ENCODE measurements at places on chromosomes 1 and 21.

DNA sequence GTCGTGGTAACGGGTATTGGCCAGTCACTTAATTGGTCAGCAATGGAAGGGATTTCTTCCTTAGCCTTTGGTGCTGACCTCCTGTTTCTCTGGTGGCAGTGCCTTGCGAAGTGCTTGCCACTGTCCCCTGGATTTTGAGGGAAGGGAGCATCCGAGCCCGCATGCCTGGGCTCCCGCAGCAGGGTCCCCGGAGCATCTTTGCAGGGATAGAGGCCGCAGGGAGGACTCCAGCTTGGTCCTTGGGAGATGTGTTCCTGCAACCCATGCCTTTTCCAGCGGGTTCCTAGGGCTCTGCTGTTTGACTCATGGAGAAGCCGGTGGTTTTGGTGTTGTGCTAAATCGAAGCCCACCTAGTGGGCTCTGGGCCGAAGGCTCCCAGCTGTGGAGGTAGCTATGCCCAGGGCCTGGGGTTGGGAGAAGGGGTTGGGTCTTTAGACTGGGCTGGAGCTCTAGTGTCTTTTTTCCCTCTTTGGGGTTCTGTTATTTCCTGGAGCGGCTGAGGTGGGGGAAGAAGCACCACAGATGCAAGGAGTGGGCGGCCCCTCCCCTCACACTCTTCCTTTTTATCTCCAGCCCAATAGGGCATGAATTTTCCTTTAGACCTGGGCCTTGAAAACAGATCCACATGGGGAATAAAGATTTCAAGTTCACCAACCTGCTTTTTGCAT lies 39.0 kb downstream of the PIK3CD start:
- DNase-seq = peak; percentile 22

- peak; percentile 82 for DNase-seq
Measured at GRCh38 chr1:27300341-27301051, 21.5 kb upstream of the TMEM222 start.

DNA sequence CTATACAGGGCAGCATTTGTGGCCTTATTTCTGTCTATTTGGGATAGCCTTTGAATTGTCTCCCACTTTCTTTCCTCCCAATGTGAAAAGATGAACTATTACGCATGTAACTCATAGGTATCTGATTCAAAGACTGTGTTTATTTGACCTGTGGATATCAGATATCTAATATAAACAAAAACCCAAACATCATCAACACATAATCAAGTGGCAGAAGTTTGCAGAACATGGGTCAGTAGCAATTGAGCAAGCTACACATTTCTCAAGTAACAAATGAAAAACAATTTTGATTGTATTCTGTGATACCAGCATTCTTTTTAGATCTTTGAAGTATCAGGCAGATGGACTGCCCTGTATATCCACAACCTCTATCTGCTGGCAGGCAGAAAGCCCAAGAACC lies 490.5 kb upstream of the ADGRL2 start:
- no peak for DNase-seq

DNA sequence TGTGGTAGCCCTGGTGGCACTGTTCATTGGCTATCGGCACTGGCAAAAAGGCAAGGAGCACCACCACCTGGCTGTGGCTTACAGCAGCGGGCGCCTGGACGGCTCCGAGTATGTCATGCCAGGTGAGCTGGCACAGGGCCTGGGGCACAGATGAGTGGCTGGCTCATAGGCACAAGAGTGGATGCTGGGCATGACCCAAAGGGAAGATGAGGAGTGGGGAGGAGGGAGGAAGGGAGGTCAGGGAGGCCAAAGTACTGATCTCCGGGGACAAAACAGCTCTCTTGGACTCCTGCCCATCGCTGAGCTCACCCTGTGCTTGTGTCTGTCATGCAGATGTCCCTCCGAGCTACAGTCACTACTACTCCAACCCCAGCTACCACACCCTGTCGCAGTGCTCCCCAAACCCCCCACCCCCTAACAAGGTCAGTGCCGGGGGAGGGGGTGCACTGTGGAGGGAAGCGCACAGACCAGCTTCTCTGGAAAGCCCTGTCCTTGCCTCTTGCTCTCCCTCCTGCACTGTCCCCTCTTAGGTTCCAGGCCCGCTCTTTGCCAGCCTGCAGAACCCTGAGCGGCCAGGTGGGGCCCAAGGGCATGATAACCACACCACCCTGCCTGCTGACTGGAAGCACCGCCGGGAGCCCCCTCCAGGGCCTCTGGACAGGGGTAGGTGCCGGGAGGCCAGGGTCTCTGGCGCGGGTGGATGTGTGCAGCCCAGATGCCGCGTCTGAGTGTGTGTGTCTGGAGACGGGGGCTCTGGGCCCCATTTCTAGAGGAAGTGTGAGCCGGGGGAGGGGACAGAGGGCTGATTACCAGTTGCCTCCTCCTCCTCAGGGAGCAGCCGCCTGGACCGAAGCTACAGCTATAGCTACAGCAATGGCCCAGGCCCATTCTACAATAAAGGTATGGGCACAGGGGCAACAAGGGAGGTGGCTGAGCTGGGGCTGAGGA lies 7.3 kb upstream of the LRRC71 start:
- DNase-seq = no peak

DNA sequence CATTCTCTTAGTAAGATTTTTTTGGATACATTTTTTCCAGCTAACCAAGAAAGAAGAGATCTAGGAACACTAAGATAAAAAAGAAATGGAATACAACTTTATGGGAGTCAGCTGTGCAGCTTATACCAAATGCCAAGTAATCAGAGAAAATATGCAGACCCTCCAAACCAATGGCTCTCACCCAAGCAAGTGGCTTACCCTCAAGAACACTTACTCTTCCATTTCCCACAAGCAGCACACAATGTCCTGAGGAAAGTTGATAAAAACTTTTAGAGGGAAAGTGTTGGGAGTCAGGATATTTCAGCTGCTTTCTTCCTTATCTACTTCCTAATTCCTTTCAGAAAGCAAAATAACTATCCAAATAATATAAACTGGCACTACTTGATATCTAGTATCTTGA lies 631.8 kb downstream of the RWDD3 start:
- no peak for DNase-seq

- no peak for DNase-seq
Measured at GRCh38 chr1:109312246-109312645, 5.4 kb upstream of the MYBPHL start.

DNA sequence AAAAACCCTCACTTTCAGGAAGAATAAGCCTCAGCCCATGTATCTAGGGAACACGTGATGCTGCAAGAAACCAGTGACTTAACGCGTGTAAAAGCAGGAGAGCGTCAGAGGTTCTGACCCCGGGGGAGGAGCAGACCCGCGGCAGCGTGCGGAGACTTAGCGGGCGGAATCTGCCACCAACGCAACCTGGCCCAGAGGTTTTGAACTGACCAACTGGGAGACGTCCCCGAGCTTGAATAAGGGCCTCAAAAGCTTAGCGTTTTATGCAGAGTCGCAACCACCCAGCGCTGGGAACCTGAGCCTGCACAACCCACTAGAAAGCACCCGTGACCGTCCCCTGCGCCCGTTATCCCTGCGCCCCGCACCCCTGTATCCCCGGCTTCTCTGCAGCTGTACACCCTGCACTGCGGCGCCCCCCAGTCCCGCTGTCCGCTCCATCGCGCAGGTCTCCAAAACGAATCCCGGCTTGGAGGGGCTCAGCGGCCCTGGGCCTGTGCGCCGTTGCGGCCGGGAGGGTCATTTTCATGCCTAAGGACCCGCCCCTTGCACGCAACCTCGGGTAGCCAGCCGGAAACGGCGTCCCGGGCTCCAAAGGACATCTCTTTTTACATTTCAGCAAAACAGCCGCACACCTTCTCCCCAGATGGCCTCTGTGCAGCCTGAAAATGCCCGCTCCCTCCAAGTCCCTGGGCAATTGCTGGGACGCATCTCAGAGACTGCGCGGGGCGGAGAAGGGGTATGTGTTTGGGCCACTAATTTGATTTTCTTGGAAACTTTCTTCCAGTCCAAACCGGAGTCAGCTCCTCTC lies 29.4 kb upstream of the TRIM17 start:
- no peak for DNase-seq

- DNase-seq = no peak
Measured at GRCh38 chr21:28794371-28794851, 198.3 kb downstream of the LTN1 start.

GRCh38 chr1:202561726-202562443 lies 148.4 kb downstream of the SYT2 start:
- no peak for DNase-seq

DNA sequence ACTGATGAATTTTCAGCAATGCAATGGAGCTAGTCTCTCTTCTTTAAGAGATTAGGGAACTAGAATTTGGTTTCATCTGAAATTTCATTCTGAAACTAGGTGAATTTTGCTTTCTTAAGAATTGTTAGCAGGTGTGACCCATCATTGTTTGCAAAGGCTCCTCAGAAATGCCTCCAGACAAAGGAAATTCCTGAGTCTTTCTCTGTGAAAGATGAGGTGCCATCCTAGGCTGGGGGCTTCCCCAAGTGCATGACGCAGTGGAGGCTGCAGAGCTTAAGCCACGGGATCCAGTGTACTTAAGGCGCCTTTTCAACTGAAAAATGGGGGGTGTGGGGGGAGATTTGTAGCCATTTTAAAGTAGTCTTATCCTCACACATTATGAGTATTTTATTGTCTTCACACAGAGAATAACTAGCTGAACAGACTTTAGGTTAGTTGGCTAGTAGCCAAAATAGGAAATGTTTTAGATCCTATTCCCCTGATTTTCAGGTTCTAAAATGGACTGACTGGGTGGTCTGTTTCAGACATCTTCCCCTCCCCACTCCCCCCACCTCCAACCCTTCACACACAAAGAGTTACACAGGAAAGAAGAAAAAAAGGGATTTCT lies 202.0 kb downstream of the NFIA start:
- no peak for DNase-seq

DNA sequence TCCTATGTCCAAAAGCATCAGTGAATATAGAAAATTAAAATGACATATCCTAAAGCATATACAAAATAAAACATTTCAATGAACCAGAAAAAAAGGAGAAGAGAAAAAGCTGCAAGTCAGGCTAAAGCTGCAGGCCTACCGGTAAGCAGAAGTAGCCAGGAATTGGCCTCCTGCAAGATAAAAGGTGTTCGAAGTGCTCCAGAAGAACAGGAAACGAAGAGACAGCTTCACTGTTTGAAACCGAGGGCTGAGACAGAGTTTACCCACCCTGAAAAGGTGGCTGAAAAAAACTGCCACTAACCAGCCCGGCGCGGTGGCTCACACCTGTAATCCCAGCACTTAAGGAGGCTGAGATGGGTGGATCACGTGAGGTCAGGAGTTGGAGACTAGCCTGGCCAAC lies 37.4 kb downstream of the NSL1 start:
- no peak for DNase-seq

- no peak for DNase-seq
Measured at GRCh38 chr1:71804140-71804539, 478.2 kb downstream of the NEGR1 start.

DNA sequence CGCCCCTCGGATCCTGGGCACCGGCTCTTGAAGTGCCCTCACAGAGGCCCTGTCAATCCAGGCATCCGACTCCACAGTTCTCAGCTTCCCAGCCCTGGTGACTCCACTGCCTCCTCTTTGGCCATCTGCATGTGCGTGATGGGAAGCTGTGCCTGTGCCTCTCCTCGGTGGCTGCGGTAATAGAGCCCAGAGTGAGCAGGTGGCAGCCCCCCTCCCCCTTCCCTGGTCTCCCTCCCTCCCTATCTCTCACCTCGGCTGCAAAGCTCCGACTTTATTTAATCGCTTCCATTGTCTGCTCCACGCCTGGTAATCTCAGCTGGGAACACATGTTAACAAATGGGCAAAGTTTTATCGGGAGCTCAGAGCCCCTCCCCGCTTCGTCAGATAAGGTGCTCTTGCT lies 91.9 kb downstream of the IGSF21 start:
- peak; percentile 66 for DNase-seq

DNA sequence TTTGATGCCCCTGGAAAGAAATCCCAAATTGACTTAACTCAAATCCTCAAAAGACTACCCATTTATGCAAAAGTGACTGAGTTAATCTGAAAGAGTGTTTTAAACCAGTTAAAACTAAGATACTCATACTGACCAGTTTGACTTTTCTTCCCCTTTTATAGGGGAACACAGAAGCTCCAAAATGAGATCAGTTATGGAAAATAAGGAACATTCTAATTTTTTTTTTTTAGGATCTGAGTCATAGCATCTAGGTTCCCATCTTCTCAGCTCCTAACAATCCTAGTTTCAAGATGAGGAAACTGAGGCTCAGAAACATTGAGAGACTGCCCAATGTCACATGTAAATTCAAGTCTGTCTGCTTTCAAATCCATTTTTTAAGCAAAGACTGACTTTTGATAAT lies 231.1 kb upstream of the RUNX1 start:
- DNase-seq = no peak

DNA sequence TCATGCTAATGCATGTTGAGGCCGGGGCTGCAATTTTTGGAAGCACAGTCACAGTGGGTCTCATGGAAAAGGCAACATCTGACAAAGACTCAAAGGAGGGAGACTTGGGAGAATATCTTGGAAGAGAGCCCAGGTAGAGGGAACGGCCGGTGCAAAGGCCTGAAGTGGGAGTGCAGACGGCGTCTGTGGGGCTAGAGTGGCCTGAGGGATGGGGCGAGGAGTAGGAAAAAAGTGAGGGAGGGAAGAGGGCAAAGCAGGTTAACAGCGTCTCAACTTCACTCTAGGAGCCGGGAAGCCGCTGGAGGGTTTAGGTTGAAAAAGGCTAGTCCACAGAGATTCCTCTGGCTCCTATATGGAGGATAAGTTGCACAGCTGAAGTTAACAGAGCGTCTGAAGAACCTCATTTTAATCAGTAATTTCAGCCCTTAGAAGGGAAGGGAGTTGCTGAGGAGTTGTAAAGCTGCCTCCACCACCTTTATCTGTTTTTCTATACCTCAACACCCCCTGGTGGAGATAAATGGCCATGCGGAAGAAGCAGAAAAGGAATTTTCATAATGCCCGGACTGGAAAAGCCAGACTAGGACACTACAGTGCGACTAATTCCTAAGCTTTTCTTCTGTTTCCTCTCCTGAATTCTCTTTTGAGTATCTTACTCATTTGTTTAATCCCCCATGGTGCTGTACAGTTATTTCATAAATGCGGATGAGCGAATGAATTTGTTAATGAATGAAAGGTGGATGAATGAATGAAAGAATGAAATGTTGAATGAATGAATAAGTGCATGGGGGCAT lies 78.7 kb upstream of the ZNF281 start:
- DNase-seq = peak; percentile 59

DNA sequence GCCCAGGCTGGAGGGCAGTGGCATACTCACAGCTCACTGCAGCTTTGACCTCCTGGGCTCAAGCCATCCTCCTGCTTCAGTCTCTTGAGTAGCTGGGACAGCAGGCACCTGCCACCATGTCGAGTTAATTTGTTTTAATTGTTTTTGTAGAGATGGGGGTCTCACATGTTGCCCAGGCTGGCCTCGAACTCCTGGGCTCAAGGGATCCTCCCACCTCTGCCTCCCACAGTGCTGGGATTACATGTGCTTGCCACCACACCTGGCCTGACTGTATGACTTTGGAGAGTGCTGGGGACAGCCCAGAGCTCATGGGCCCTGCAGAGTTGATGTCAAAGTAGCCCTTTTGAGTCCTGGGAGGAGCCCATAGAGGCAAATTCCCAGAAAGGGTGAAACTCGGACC lies 1.8 kb downstream of the OBSCN start:
- DNase-seq = no peak
